Vagina (tissue), 2 donors: ENCODE measurements at places on chromosomes 16 and 17. TPM values are rescaled to one million over a fixed set of nuclear protein-coding genes. Genes with fewer than 3 reads are reported as not detected.

Gene CDK3
- 3.2 TPM for total RNA-seq

Gene ATP2A3
- total RNA-seq, result 15.5 TPM

- no peak for DNase-seq
Measured at GRCh38 chr16:31711344-31711845, 162.2 kb upstream of the ZNF267 start.

GRCh38 chr16:19382084-19382801 is 35.4 kb upstream of the TMC5 start:
- DNase-seq, result no peak

DNA sequence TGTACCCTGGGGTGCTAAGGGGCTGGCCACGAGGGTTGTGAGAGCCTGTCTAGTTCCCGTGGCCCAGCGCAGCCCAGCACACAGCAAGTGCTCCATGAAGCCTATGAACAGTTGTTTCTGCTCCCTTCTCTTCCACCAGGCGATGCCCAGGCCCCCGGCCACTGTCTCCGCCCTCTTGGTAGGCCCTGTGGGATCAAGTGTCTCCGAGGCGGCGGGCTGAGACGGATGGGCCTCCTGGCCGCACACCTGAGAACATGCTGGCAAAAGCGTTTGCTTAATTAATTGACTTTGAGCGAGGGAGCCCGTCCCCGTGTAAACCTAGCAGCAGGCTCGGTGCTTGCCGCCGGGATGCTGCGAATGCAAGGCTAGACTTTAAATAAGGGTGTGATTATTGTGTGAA is 129.7 kb upstream of the GSE1 start:
- DNase-seq, result no peak
